ENCODE measurements at places on chromosomes 7 and 10. TPM values are rescaled to one million over a fixed set of nuclear protein-coding genes. Genes with fewer than 3 reads are reported as not detected.
A peak's percentile ranks its signal among the peaks of the same experiment; 100 is the strongest.

GRCh38 chr10:7277867-7278266 is 133.0 kb downstream of the SFMBT2 start:
- no peak for DNase-seq

DNA sequence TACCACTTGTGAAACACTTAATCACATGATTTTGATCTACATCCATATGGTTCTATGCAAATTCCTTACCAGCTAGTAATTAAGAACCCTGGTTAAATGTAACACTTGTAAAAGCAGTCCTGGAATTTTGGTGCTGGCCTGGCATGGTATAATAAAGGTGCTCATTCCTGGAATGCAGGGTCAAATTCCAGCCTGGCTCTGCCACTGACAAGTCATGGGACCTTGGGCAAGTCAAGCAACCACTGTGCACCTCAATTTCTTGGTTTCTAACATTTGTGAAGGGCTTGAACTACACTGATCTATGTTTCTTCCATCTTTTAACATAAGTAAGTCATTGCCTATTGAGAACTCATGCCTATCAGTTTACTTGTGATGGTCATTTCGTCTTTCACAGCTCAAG is 91.9 kb upstream of the PIK3CG start:
- no peak for DNase-seq

GRCh38 chr7:98927125-98927524 is 48.8 kb downstream of the TRRAP start:
- DNase-seq, result no peak

GRCh38 chr7:44889086-44889781 is 3.9 kb upstream of the PURB start:
- DNase-seq, result no peak

DNA sequence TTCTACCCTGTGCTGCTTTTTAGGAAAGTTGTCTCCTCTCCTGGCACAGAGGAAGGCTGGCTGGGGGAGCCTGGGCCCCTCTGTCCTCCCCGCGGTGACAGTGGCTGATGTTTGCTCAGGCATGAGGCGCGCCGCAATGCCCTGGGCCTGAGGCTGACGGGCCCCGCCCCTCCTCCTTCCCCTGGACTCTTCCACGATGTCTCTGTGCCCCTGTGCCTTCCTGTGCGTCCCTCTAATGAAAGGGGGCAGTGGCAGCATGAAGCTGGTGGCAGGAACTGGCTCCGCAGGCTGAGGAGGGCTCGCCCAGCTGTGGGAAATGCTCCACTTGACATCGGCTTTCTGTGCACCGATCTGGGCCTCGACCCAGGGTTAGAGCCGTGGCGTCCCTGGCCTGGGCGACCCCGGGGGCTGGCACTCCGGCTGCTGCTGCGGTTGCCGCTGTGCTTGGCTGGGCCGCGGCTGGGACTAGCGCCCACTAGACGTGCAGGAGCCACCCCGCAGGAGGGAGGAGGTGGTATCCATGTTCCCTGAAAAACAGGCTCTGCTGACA is 67.9 kb downstream of the ZNF680 start:
- no peak for DNase-seq

- DNase-seq, result peak; percentile 5
Observed at GRCh38 chr10:49090696-49091380, 24.5 kb downstream of the VSTM4 start.

GRCh38 chr10:88245974-88246511 is 337.1 kb downstream of the RNLS start:
- no peak for DNase-seq

- DNase-seq, result no peak
Observed at GRCh38 chr7:35681231-35682029, 13.5 kb downstream of the HERPUD2 start.

DNA sequence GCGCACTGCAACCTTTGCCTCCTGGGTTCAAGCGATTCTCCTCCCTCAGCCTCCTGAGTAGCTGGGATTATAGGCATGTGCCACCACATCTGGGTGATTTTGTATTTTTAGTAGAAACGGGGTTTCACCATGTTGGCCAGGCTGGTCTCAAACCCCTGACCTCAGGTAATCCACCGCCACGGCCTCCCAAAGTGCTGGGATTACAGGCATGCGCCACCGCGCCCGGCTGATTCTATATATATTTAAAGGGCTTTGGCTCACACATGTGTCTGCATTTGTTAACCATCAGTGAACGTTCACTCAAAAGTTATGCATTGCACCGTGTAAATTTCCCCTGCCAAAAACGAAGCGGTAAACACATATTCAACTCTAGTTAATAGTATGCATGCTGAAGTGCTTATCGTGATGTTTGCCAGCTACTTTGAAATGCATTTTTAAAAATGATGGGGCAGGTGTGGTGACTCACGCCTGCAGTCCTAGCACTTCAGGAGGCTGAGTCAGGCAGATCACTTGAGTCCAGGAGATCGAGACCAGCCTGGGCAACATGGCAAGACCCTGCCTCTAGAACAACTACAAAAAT is 17.7 kb upstream of the WIPI2 start:
- DNase-seq, result no peak

- DNase-seq, result no peak
Observed at GRCh38 chr7:157136372-157136771, 2.4 kb upstream of the UBE3C start.

- peak; percentile 25 for DNase-seq
Observed at GRCh38 chr7:45978010-45978681, 57.1 kb upstream of the IGFBP3 start.

DNA sequence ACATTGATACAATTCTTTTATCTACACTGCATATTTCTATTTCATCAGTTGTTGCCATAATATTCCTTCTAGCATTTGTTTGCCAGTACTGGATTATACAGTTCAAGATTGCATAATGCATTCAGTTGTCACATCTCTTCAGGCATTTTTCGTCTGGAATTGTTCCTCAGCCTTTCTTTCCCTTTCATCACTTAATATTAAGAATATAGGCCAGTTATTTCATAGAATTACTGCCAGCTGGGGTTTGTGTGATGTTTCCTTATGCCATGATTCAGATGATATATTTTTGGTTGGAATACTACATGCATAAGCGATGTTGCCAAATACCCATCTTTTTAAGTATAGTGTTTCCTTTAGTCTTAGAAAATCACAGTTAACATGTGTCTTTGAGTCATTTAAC is 20.8 kb downstream of the KIFBP start:
- no peak for DNase-seq

GRCh38 chr7:82109288-82109687 is 334.3 kb downstream of the CACNA2D1 start:
- no peak for DNase-seq

DNA sequence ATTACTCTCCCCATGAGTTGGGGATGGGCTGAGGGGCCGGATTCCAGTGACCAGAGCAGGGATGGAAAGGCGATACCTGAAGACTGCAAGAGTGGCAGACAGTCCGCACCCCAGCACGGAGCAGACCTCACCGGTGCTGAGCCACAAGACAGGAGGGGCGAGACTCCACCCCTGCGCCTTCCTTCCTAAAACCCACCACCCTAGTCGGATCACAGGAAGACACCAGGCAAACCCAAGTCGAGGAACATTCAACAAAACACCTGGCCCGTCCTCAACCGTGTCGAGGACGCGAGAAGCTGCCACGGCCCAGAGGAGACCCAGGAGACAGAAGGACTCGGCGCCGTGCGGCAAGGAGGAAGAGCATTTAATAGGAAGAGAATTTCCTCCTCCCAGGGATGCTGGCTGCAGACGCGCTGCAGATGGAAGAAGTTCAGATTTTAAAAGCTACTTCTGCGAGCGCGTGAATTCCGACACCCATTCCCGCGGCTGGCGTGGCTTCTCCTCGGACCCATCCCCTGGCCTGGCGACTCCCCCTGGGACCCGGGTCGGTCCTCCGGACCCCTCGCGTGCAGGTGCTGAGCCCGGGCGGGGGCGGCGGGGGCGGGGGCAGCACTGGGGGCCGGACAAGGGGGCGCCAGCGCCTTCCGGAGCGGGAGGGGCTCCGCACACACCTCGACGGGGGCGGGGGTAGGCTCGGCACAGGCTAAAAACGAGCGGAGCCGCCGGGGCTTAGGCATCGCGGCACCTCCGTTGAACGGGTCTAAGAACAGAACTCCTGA is 563 bp upstream of the UTF1 start:
- DNase-seq, result no peak

DNA sequence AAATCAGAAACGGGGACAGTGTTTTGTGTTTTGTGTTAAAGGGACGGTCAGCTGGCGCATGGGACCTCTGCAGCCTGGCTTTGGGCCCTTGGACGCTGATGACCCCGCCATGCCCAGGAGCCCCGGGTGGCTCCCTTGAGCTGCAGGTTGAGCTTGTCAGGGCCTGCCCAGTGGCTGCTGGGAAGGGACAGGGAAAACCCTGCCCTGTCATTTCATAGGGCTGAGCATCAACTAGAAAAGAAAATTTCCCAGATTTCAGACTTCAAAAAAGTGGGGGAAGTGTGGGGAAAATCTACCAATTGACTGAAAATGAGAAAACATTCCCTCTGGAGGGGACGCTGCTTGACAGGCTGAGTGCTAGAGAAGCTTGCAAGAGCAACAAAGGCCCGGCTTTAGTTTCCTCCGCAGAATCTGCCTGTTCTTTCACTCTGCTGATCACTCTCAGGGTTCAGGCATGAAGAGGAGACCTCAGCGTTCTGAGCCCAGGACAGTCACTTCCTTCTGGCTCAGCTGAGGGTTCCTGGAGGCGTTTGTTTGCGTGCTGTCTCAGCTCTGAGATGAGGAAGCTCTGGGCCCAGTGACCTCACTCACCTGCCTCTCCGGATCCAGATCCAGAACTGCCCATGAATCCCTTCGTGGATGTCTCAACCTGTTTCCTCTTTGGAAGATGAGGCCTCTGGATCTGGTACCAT is 18.6 kb upstream of the DNAJB6 start:
- DNase-seq, result no peak

RPEL1 gene
- not detected for total RNA-seq

GRM8 gene
- total RNA-seq, result 4.9 TPM

PDE1C gene
- total RNA-seq, result 0.47 TPM

GPR141 gene
- 2.9 TPM for total RNA-seq

C10orf105 gene
- total RNA-seq, result not detected

SLC16A9 gene
- total RNA-seq, result 9.3 TPM

BTBD16 gene
- 0.42 TPM for total RNA-seq
